ENCODE measurements at places on chromosomes 3 and 15.

DNA sequence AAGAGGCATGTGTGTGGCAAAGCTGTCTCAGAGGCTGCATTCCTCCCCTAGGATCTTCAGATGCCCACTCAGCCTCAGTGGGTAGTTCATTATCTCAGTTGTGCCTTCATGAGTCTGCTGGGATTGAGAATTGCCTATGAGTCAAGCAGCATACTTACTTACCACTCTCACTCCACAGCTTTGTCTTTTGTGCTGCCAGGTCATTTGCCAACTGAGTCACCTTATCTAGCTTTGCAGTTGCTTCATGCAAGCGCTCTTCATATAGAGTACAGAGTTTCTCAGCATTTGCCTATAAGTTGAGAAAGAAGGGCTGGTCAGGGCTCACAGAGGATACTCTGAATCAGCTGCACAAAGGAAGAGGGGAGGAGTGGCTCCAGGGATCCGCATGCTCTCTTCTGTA is 89.5 kb downstream of the MYH15 start:
- DNase-seq = no peak

DNA sequence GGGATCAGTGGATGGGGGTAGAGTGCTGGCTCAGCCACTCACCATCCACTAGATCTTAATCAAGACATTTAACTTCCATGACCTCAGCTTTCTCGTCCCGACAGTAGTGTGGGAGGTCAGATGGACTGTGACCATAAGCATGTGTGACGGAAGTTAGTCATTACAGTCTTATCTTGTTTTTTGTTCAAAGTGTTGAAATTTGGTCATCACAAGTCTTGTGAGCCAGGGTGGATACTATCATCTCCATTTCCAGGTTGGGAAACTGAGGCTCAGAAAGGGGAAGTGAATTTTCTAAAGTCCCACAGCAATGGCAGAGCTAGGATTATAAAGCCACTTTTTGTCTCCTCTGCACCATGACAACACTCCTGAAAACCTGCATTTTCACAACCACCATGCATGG is 32.0 kb upstream of the ITGA11 start:
- DNase-seq = no peak

DNA sequence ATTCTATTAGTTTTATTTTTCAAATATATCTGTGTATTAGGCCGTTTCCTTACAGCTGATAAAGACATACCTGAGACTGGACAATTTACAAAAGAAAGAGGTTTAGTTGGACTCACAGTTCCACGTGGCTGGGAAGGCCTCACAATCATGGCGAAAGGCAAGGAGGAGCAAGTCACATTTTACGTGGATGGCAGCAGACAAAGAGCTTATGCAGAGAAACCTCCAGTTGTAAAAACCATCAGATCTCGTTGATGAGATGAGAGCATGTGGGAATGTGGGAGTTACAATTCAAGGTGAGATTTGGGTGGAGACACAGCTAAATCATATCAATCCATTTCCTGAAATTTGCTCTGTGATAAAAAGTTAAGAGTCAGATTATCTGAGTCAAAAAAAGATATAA is 2.3 kb upstream of the GOLGA8A start:
- no peak for DNase-seq

GRCh38 chr3:117278424-117279190 is 569.0 kb downstream of the TUSC7 start:
- no peak for DNase-seq

- DNase-seq = no peak
These were observed 12.0 kb downstream of the CMTM7 start for GRCh38 chr3:32403663-32404062.

DNA sequence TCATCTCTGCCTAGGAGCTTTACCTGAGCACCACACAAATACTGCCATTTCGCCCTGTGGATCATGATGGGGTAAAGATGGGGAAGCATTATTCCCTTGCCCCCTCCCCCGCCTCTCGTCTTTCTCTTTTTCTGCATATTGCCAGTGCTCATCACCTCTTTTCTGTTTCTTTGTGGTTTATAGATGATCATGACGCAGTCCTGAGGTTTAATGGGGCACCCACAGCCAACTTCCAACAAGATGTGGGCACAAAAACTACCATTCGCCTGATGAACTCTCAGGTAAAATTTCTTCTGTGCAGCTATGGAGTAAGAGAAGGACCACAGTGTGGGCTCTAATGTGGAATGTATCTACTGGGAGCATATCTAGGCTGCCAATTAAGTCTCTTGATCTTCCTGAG is 88.2 kb downstream of the RPL39L start:
- no peak for DNase-seq

GRCh38 chr15:70250208-70251201 is 152.8 kb upstream of the TLE3 start:
- DNase-seq = no peak

DNA sequence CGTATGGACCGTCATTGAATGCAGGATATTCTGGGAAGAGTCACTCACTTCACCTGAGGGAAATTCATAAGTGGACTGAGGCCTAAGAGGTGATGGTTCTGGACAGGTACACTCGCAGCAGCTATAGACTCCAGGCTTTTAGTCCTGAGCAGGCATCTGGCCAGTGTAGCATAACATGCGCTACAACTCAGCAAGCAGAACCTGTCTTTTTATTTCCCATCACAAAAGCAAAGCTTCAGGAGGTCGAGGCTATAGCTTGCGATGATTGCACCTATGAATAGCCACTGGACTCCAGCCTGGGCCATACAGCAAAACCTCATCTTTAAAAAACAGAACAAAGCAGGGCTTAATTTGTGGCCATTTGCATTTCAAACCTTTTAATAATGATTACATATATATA is 185.8 kb downstream of the KCNH8 start:
- no peak for DNase-seq

DNA sequence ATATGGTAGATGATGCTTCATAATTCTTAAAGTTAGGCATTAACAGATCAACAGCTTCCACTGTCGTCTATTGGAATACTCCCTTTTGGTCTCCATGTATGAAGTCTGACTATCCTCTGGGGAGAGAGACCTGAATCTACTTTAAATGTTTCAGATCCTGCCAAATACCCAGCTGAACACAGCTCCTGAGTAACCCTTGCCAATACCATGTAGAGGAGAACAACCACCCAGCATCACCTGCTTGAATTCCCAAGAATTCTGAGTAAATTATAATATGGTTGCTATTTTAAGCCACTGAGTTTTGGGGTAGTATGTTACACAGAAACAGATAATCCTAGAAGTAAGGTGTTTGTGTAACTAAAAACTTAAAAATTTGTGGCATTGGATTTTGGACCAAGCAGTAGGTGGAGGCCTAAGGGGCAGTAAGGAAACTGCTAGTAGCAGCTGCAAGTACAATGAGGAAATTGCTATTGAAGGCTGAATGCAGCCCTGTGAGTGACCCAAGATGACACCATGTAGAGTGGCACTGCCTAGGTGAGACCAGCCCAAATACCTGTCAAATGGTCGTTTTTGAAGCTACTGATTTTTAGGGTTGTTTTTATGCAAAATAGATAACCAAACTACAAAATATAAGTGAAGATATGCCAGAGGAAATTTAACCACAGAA is 30.9 kb downstream of the NRG4 start:
- DNase-seq = no peak

DNA sequence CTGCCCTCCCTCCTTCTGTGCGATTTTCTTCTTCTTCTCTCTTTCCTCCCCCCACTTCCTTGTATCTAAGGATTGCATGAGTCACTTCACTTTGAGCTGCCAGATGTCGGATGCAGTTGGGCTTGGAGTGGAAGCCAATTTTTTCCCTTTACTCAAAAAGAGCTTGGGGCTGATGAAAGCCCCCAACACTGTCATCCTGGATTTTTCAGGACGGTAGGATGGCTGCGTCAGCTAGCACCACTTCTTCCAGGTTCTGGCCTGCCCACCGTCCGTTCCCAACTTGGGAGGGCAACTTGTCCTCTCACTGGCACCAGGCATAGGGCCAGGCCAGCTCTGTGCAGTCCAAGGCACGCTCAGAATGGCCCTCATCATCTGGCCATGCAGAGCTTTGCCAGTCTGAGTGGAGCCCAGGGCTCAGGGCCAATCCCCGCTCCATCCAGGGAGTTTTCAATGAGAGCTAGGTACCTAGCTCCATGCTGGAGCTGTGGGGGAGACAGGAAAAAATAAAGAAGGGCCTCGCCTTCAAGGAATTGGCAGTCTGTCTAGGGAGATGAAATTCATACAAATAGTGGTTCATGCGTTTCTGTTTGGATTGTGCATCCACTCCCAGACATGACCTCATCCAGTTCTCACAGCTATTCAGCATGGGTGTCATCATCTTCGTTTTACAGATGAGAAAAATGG is 47.7 kb upstream of the INSYN1 start:
- no peak for DNase-seq

DNA sequence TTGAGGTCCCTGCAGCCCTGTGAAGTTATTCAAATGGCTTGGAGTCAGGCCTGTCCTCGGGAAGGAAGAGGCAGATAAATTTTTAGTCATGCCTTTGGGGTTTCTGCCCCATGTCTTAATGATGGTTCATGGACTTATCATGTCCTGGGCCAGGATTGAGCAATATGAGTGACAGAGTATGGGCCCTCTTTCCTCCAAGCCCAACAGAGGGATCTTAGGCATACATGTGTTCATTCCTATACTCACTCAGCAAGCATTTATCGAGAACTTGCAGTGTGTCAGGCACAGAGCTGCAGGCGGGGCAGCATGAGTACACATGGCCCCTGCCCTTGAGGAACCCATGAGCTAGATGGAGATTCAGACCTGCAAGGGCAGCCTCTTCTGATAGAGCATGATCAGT is 6.2 kb downstream of the ESYT3 start:
- DNase-seq = no peak

- peak; percentile 28 for DNase-seq
These were observed 249.2 kb downstream of the OPA1 start for GRCh38 chr3:193842029-193842798.

DNA sequence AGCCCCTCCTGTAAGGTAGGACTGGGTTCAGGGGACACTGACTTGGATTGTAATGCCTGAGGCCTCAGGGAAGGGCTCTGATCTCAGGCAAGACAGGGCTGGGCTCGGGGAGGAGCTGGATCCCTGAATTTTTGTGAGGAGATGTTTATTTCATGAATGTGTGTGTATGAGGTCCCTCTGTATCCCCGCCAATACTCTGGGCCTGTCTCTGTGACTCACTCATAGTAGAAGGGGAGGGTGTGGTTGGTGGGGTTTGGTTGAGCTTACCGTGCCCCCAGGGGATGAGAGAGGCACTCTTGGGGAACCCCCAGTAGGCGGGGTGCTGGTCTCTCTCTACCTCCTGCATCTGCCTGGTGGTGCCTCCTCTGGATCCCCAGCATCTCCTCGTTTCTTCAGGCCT is 28.1 kb downstream of the RPSA start:
- DNase-seq = no peak

- DNase-seq = peak; percentile 39
These were observed 17.7 kb downstream of the CHD2 start for GRCh38 chr15:92917598-92918407.

DNA sequence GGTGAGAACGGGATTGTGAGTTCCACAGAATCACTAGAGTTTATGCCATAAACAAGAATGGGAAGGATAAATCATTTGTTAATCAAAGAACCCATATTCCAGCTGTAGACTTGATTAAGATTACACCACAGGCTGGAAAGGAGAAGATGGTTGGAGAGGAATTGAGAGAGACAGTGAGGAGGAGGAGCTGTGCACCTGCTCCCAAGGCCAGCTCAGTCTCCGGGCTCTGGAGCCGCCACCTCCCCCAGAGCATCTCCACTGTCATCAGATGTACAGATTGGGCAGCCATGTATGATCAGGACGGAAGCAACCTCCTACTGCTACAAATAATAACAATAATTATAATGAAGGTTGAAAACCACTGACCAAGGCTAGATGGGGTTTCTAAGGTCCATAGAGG is 170.0 kb downstream of the MINAR1 start:
- DNase-seq = no peak

- DNase-seq = no peak
These were observed 586 bp downstream of the LRRK1 start for GRCh38 chr15:100919481-100920405.

GRCh38 chr15:52206446-52206845 is 15.3 kb upstream of the GNB5 start:
- DNase-seq = no peak

DNA sequence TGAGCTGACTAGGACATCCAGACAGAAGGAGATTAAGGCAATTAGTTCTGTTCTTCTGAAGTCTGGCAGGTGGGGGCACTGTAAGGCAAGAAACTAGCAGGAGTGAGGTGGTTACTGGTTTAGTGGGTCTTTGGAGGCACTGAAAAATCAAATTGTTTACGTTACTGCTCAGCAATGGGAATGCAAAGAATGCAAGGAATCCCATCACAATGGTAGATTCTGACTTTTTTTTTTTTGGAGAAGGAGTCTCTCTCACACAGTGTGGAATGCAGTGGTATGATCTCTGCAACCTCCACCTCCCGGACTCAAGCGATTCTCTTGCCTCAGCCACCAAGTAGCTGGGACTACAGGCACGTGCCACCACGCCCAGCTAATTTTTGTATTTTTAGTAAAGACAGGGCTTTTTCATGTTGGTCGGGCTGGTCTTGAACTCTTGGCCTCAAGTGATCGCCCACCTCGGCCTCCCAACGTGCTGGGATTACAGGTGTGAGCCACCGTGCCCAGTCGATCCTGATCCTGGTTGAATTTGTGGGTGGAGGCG is 16.4 kb downstream of the FAM107A start:
- no peak for DNase-seq

DNA sequence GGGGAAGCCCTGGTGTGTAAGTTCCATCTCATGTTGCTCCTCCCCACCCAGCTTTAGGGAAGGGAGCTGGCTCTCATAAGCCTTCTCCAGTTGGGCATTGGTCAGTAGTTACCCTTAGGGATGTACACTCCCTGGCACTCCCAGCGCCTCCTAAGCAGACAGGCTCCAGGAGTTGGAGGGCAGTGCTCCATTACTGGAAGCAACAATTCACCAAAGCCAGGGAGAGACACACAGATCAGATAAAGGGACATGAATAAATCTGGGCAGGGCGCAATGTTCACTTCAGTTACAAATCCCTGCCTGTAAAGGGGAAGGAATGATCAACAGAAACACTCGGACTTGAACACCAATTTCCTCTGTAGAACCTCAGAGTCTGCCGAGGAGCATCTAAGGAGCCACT is 169.1 kb upstream of the CTNNB1 start:
- no peak for DNase-seq

GRCh38 chr15:38849046-38849445 is 284.4 kb upstream of the RASGRP1 start:
- no peak for DNase-seq

- DNase-seq = no peak
These were observed 336.2 kb downstream of the ERC2 start for GRCh38 chr3:56131974-56132590.

GRCh38 chr3:14211621-14212020 is 33.0 kb downstream of the LSM3 start:
- DNase-seq = no peak

DNA sequence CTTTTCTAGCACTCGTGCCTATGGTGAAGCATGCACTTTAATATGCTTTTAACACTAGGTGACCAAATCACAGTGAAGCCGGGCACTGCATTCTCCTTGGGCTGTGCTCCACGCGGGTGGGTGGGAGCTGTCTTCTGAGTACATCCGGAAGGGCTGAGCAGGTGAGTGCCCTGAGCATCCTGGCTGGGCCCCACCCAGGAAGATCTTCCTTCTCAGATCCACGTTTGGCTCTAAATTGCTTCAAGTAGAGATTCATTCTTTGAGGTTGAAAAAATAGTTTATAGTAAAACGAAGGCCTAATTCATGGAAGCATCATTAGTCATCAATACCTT is 73.9 kb upstream of the BLM start:
- DNase-seq = no peak
